ENCODE measurements at places on chromosomes 5 and 9.

- no peak for DNase-seq
Measured at GRCh38 chr5:144503123-144503522, 332.4 kb downstream of the KCTD16 start.

DNA sequence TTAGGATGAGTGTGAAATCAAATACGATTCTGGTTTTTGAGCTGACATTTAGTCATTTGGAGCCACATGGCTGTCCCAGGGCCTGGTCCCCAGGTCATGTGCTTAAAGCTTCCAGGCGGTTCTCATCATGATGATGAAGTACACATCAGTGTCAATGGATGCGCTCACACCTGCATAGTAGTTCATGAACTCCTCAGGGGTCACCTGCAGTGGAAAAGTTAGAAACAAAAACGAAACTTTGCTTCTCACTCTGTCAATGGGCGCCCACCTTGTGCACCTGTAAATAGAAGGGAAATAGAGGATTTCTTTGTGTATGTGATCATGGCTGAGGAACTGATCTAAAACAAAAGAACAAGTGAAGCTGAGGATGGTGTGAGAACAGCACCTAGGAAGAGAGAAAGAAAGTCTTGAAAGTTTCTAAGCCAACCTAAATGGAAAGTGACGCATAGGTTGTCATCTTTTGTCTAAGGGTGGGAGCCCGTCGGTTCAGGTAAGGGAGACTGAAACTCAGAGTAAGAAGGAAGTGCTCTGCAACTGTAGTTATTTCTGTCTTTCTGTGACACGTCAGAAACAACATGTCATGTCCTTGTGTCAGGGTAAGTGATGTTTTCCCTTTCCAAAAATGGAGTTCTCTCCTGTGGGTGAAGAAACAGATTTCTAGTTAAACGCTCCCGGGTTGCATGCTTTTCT lies 33.8 kb downstream of the CAPSL start:
- no peak for DNase-seq

DNA sequence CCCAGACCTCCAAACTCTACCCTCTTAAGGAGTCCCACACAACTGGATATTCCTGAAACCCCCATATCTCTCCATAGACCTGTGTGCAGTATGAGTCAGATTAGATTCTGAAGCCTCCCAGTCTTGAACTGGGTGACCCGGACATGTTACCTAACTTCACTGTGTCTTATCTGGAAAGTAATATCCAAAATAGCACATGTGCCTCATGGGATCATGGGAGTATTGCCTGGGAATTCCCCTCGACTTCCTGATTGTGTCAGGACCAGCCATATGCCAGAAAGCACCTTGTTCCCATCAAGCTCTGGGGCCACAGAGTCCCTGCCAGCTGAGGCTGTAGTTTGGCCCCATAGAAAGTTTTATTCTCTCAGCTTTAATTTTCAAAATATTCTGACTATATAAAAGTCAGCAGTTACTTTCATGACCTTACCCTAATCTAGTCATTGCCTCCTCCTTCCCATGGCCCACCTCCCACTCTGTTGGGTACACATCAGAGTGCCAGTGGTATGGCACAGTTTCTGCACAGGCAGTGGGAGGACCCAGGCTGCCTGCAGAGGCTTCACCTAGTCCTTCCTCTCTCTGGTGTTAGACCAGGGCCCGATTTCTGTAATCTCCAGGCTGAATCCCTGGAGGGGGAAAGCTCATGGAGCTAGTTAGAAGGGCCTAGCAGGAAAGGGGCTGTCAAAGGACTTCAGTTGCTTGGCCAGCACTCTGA lies 19.5 kb upstream of the B4GALT1 start:
- no peak for DNase-seq

DNA sequence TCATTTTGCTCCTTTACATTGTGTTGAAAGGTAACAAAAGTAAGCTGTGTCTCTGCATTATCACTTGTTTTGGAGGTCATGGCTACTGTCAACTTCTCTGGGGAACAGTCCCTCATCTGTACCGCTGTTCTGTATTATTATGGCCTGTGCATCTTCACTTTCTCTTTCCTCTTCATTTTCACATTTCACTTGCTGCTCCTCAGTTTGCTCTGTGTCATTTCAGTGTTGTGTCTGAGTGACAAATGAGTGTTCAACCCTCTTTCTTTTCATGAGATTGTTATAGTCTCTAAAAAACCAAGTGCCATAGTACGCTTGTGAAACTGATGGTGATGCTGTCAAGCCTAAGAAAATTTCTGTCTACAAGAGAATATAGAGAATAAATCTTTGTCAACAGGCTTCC lies 122.0 kb upstream of the FER start:
- no peak for DNase-seq

GRCh38 chr5:24817966-24818365 lies 173.2 kb upstream of the CDH10 start:
- no peak for DNase-seq

DNA sequence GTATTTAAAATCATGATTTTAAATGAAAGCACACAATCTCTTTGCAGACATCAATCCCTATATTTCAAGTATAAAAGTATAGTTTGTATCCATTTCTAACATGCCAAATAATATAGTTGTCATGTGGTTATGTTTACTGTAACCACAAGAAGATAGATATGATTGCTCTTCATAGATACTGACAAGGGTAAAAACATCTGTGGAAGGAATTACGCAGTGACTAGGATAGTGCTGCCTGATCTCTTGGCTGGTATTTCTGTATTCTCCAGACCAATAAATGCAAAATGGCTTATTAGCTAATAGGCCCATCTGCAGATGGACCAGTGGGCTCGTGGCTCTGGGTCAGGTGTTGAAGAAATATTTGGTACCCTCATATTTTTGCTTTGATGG lies 34.9 kb upstream of the FBN2 start:
- DNase-seq, result no peak

GRCh38 chr5:14405706-14406553 lies 175.7 kb upstream of the OTULINL start:
- DNase-seq, result no peak

DNA sequence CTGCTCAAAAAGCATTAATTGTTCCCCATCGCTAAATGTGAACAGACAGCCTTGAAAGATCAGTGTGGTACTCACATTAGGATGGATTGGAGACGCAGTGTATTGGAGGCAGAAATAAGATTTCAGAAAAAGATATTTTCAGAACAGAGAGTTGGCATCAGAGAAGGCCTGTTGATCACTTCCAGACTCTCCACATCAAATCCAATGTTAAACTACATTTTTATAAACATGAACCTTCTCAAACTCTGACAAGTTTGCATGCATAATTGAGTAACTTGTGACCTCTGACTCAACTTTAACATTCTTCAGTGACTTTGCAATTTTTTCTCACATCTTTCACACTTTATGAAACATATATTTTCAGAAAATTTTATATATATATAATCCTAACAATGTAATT lies 919.6 kb upstream of the SEMA6A start:
- DNase-seq, result no peak

GRCh38 chr5:79772651-79773050 lies 83.0 kb downstream of the CMYA5 start:
- no peak for DNase-seq

DNA sequence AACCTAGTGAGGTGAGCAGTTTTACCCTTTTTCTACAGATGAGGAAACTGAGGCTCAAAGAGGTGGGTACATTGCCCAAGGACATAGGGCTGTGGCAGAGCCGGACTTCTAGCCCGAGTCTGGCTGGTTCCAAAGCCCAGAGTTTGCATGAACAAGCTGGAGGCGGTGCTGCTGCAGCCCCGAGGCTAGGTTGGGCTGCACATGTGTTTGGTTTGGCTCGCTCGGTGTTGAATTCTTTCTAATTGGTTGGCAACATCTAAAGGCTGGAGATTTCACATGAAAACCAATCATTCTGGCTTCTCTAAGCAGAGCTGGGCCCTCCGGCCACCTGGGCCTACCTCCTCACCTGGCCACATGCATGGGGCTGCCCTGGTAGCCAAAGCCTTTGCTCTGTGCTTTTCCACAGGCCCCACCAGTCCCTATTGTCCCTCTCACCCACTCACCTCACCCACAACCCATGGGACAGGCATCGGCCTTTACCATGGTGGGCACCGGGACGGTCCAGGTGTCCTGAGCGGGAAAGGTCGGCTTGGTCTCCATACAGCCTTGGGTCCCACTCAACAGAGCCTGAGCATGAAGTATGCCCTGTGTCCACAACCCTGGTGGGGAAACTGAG lies 262.3 kb downstream of the NSG2 start:
- DNase-seq, result no peak

GRCh38 chr5:60230456-60230855 lies 336.9 kb upstream of the PDE4D start:
- no peak for DNase-seq

DNA sequence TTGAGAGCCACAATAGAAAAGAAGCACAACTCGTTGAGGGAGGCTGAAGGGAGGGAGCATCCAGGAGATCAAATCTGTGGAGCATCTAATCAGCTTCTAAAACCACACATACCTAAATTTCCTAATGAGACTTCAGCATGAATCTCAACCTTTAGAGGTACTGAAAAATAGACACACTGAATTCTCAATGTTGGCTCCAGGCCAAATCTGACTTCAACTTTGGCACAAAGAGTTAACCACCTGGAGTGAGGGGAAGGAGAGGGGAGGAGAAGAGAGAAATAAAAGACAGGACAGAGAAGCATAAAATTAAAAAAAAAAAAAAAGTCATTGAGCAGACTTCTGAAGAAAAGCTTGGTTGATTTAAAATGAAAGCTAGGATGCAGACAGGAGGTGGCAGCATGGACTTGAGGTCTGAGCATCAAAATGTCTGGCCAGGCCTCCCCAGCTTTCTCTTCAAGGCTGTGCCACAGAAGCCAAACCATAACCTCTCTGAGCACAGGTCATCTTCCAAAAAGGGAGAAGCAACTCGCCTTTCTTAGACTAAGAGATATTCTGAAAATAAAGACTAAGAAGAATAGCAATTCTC lies 205.6 kb downstream of the DENND1A start:
- no peak for DNase-seq

DNA sequence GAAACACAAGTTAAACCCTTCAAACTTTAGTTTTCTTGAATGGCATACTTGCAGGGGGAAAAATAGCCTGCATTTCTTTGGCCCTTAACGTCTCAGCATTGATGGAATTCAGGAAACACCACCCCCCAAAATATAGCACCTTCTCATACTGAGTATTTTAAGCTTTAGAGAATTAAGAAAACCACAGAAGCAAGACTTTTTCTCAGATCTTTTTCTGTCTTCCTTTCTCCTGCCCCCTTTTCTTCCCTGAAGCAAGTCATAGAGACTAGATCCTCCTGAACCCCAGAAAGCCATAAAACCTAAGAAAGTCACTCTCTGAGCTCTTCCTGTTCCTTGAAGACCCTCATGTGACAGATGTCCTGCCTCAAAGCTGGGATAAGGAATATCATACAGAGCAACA lies 1069.9 kb downstream of the EFNA5 start:
- no peak for DNase-seq

GRCh38 chr5:43161244-43161643 lies 30.8 kb upstream of the NIM1K start:
- DNase-seq, result no peak

GRCh38 chr5:121174351-121174750 lies 677.3 kb upstream of the FTMT start:
- DNase-seq, result no peak

DNA sequence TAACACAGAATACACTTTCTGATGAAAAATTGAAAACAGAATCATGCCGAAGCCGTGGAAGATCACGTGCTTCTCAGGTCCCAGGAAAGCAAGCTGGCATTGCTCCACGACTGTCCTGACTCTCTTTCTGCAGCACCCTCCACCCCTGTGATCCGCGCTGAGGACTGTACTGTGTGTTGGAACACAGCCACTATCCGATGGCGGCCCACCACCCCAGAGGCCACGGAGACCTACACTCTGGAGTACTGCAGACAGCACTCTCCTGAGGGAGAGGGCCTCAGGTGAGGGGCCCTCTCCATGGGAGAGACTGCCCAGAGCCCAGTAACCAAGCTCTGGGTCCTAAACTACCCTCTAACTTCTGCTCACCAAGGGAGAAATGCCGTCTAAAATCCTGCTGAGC lies 73.3 kb downstream of the CMYA5 start:
- DNase-seq, result no peak

DNA sequence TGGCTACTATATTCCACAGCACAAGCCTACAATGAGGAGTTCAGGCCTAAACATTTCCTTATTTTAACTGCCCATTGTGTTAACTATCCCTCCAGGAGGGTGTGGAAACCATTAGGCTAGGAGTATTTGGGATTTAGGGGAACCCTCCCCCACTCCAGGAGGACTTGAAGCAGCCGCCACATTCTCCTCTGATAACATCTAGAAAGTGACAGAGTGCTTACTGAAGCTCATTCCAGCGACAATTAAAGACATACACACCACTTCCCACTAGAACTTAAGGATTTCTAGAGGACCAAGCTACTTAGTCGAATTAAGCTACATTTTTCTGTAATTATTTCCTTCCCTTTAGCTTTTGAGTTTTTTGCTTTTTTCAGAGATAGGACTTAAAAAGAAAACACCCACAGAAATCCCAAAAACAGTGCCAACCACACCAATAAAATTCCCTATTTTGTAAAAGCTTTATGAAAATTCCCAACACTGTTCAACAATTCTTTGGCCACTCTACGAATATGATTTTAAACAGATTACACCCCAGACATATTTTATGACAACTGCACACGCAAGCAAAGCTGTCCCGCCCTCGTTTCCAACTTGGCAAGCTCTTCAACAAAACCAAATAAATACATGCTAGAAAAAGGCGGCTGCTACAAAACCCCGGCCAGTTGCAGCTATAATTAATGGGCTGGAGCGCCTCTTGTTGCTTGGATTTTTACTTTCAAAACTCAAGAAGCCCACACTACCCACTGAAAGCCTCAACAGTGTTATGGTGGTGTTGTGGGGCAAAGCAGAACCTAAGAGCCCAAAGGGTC lies 4.5 kb downstream of the ROR2 start:
- no peak for DNase-seq

GRCh38 chr5:178380086-178380485 lies 147.5 kb upstream of the PHYKPL start:
- DNase-seq, result no peak

DNA sequence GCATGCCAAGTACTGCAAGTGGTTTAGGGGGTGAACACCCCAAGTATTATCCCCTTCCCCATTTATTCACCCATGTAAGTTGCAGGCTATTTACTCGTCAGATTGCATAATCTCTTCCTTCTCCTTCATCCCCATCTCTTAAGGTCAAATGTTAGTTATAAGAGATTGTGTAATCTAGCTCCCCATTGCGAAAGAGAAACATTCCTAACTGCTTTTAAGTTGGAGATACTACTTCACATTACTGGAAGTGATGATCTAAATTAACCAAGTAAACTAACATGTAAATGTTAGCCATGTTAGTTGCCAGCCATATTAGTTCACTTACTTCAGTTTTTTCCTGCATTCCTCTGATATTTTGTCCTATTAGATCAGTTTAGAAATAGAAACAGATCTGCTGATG lies 262.3 kb downstream of the TAF11L14 start:
- DNase-seq, result no peak

GRCh38 chr5:86546582-86546981 lies 71.2 kb upstream of the COX7C start:
- peak; percentile 15 for DNase-seq

DNA sequence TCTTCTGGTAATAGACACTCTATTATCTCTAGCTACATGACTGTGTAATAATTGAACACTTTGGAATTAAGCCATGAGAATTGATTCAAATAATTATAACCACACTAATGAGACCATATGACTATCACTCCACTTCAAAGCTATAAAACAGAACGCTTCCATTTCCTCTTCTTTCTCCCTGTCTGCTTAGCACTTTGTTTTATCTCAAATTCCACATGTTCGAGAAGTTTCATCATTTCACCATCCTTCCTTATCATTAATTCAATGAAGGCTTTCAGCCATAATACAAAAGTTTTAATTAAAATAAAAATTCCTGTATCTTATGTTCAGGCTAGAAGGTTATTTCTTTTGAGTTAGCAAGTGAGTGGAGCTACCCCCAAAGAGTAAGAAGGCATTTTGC lies 7.4 kb upstream of the DCTN4 start:
- no peak for DNase-seq
